Stimulated activated CD8-positive, alpha-beta memory T cell treated with anti-CD3 and anti-CD28 coated beads, Interleukin-7, amount 100 ng/mL, for 24 hours (primary cell): ENCODE measurements at places on chromosomes 2 and 18.

- DNase-seq, result peak; percentile 3
Observed at GRCh38 chr2:32355976-32356680, 695 bp upstream of the BIRC6 start.

DNA sequence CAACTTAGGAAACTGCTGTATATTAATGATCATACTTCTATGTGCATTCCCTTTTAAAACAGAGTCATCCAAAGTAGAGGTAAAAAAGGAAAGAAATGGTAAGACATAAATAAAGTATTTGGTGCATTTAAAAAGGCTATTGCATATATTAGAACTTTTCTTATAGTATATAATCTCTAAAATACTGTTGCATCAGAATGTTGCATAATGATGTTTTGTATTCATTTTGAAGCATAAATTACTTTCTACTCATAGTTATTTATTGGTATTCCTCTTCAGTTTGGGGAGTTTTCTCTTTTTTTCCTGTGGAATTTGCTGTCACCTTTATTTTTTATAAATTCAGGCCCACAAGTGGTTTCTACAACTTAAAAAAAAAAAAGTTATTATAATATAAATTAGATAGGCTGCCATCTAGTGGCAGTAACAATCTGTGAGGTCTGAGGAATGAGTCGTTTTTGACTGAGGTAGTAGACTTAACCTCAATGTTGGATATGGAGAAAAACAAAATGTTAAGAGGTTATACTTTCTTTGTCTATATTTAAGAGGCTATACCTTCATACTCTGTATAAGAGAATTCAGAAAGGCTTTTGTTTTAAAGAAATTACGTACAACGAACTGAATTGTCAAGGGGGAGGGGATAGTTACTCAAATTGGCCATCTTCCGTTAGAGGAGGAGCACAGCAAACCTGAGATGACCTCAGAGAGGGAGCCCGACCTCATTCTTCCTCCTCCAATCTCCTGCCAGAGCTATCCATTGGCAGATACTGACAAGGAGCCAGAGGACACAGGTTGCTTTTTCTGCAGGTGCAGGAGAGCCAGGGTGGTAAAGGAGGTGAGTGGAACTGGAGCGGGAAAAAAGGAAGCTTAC lies 23.8 kb downstream of the ANKAR start:
- no peak for DNase-seq

DNA sequence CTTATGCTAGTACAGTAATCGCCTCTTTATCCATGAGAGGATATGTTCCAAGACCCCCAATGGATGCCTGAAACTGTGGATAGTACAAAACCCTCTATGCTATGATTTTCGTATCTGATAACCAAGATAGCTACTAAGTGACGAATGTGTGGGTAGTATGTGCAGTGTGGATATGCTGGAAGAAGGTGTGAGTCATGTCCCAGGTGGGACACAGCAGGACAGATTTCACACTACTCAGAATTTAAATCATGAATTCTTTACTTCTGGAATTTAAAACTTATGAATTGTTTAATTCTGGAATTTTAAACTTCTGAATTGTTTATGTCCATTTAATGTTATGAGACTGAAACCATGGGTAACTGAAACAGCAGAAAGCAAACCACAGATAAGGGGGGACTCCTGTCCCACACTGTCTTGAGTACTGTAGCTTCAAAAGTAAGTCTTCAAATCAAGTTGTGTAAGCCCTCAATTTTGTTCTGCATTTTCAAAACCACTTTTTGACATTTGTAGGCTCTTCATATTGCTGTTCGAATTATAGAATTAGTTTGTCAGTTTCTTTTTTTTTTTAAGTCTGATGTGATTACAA lies 116.0 kb downstream of the LTBP1 start:
- DNase-seq, result no peak

- DNase-seq, result no peak
Observed at GRCh38 chr18:23207994-23208393, 72.7 kb downstream of the CABLES1 start.

DNA sequence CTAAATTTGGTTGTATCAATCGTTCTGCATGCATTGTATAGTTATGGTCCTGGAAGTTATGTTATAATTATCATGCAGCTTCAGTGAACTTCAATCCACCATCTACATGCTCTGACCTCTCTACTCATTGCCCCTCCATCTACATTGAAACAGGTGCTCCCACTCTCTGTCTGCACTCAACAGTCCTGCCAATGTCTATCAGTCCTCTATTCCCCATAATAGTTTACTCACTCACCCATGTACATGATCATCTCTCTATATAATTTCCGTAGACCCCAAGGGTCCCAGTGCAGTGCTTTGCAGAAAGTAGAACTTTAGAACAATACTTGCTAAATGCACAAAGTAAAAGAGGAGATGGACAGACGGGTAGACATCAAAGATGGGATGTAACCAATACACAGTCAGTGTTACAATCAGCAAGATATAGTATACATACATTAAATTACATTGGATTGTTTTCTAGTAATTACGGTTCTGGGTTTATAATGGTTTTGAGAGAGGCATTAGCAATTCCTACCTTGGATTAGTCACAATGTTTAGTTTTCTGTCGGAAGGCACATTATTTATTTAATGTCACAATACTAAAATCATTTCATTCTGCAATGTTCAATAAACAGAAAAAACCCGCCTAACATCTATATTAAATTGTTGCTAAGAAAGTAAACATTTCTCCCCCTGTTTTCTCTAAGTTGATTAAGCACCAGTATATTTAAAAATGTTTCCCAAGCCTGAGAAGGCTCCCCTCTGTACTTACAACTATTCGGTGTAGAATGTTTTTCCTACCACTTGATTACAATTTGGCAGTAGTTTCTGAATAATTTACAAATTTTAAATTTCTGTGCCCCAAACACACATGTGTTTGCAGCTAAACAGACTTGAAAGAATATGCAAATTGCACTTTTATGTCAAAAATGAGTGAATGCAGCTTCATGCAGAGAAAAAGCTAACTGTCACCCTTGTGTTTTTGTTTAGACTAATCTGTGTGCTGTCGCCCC lies 94.4 kb upstream of the SIX2 start:
- DNase-seq, result no peak

- no peak for DNase-seq
Observed at GRCh38 chr2:8357738-8358518, 323.9 kb upstream of the ID2 start.

DNA sequence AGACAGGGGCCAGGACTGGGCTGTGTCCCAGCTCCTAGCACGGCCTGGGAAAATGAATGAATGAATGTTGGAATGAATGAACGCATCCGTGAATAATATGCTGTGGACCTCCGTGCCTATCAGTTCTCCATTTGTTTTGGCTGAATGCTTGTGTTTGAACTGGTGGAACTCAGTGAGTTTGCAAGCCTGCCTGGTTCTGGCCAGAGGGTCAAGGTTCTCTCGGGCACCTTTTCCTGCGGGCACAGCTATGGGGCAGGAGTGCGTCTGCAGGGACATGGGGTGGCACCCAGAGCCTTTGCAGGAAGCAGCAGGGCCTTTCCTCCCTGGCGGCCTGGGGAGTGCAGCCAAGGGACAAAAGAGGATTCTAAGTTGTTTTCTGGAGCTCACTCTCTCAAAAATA lies 17.6 kb upstream of the PDIA6 start:
- DNase-seq, result no peak

DNA sequence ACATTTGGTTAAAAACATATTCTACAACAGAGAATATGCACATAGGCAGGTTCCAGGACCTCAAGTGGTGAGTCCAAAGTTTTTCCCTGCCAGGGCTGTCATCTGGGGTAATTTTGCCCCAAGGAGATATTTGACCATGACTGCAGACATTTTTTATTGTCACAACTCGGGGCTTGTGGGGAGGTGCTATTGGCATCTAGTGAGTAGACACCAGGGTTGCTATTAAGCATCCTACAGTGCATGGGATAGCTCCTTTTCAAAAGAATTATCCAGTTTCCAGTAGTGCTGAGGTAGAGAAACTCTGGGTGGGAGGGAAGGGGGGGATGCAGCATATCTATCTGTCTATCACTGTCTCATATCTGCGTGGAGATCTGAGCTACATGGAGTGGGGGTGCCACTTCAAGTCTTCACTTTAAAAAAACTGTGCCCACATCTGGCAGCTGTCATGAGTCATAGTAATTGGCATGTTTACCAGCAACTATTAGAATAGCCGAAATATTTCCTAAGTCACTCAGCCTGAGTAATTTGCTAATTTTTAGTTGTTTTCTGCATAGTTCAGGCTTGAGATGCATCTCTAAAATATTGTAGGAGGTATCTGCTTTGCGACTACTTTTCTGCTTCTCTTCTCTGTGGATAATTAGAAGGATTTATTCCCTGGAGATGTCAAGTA lies 254.0 kb upstream of the RBMS1 start:
- DNase-seq, result no peak

DNA sequence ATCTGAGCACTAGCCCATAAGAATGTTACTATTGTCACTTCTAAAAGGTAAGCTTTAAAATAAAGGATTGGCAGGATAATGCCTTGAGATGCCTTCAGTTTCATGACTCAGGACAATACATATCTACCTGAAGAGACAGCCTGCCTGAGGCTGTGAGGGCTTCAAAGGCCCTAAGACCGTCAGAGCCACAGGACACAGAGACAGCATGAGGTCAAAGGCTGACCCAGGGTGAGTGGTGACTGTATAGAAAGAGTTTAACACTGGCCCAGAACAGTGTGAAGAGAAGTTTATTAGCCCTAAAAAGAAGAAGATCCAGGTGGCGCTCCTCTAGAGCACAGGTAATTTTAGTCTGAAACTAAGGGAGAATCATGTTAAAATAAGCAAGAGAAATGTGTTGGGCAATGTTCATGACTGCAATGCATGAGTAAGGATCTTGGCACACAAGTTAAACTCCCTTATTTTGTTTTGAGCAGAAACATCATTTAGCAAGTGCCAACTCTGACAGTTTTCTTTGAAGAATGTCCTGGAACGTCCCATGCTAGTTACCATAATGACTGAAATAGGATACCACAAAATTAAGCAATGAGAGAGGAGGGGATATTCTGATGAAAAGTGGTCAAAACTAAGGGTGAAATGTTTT lies 78.1 kb upstream of the FAM110C start:
- DNase-seq, result no peak

DNA sequence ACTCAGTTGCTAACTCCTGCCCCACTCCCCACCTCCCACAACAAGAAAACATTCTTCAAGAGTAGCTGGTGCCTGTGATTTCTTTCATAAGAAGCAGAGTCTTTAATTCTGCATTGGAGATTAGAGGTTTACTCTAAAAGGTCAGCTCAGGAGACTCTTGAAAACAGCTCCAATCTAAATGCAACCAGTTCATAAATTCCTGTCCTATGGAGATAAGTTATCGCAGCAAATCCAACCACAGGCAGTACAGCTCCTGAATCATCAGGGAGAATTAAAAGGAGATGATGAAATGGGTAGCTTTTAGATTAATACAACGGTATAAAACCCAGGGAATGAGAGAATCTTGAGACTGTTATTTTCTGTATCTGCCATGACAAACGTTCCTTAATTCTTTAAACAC lies 130.7 kb downstream of the SOCS6 start:
- DNase-seq, result no peak

DNA sequence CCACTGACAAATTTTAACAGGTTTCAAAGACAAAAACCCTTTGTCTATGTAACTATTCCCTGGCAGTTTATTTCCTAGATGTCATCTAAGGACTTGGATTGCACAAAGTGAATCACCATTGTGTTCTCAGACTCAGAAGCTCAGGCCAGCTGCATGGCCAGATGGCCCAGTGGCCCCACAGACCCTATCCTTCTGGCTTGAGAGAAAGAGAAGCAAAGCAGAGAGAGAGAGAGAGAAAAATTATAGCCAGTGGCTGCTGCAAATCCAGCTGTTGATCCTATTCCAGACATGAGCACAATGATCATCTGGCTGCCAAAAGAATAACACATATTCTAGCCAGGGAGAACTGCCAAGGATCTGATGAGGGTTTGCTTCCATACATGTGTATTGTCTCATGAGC lies 25.8 kb downstream of the CTLA4 start:
- DNase-seq, result no peak

DNA sequence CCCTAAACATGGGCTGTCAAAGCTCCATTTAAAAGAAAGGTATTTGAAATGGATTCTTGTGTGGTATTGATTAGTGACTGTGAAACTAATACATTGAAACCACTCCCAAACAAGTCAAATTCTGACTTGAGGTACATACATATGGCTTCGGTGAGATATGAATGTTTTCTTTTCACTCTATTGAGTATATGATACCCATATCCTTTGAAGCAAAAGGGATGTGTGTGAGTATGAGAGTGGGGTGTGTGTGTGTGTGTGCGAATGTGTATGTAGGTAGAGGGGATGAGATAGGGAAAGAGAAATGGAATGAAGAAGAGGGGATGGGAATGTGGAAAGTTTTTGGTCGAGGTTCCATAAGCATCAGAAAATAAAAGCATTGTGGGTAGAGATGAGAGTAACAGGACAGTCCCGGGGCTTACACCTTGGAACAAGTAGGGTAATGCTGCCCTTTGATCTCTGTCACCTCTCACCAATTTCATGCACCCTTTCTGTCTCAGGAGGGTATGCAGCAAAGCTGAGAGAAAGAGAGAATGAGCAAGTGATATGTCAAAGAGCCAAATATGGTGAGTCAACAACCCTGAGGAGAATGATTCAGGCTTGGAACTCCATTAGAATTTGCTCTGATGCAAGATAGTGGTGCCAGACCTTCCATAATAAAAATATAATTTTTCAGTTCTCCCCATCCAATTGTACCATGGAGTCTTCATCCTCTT lies 64.0 kb upstream of the ZEB2 start:
- DNase-seq, result no peak

- no peak for DNase-seq
Observed at GRCh38 chr2:224994242-224994823, 47.9 kb downstream of the DOCK10 start.

GRCh38 chr2:58669998-58670397 lies 428.9 kb upstream of the FANCL start:
- no peak for DNase-seq

GRCh38 chr2:177252808-177253531 lies 11.6 kb downstream of the NFE2L2 start:
- DNase-seq, result no peak
